ENCODE measurements at places on chromosomes 3 and 15.

- DNase-seq, result peak; percentile 84
Observed at GRCh38 chr15:64897345-64897985, 14.2 kb upstream of the ANKDD1A start.

GRCh38 chr3:108509871-108510270, 525 bp downstream of the MYH15 start:
- DNase-seq, result no peak

DNA sequence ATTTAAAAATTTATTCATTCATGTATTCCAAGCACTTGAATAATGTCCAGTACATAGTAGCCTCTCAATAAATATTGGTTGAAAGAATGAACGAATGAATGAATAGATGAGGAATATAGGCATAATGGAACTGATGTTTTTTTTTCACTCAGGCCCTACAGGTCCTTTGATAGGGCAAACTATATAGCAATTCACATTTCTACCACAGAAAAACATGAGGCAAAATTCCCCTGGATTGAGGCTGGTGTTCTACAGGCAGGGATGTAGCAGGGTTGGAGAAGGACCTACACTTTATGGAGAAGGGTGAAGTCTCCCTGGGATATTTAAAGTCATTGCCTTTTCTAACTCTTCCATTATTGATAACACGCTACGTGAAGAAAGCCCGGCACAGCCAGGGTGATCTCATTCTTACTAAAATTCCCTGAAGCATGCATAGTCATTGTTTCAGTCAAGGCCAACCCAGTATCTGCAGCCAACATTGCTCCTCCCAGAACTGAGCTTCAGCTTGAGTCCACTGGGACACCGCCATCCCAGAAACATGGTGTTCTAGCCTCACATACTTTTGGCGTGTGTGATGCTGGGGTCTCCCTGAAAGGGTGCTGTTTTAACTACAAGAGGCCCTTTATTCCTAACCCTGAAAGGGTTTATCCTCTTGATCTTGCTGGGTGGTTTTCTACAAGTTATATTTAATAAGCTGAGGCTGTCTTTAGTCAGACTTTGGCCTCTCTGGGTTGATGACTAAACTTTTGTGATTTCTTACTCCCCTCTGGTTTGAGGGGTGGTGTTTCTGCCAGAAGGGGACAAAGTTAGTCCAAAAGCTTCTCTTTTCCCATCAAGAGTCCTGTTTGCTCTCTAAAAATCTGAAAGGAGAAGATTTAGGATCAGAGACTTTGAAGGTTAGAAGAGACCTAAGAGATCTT, 25.9 kb upstream of the FBN1 start:
- peak; percentile 87 for DNase-seq

GRCh38 chr3:33541918-33542317, 101.7 kb upstream of the UBP1 start:
- DNase-seq, result no peak

DNA sequence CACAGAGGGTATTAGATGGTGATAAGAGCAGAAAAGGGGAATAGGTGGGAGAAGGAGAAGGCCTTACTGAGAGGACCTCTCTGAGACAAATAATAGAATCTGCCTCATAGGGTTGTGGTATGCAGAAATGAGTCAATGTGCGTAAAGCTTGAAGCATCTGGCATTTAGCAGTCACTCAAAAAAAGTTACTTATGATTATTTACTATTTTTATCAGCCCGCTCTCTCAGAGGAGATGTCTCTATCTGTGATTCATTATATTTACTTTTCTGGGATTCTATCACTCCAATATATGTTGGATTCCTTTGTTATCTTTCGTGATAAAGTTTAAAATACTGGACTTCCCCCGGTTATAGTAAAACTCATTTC, 4.6 kb upstream of the TM4SF1 start:
- peak; percentile 60 for DNase-seq

- DNase-seq, result peak; percentile 83
Observed at GRCh38 chr15:82952158-82953081, at the start of gene HOMER2. Gene HOMER2, minus strand, starts transcription at chr15:82952720. Its CDS starts 185 bp downstream, at chr15:82952535.

GRCh38 chr15:80730926-80731325, 35.8 kb downstream of the ABHD17C start:
- DNase-seq, result no peak

GRCh38 chr3:65356331-65357248, 668.8 kb upstream of the ADAMTS9 start:
- peak; percentile 51 for DNase-seq

GRCh38 chr15:36458411-36458810, 121.0 kb upstream of the CDIN1 start:
- no peak for DNase-seq

DNA sequence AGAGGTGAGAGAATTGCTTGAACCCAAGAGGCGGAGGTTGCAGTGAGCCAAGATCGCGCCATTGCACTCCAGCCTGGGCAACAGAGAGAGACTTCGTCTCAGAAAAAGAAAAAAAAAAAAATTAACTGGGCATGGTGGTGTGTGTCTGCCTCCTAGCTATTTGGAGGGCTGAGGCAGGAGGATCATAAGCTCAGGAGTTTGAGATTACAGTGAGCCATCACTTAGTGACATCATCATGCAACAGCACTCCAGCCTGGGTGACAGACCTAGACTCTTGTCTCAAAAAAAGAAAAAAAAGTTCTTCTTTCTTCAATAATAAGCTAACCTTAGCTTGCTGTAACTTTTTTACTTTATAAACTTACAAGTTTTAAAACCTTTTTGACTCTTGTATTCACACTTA, 99.8 kb downstream of the SLMAP start:
- no peak for DNase-seq

- DNase-seq, result no peak
Observed at GRCh38 chr15:90343302-90343790, 8.7 kb upstream of the ZNF774 start.

DNA sequence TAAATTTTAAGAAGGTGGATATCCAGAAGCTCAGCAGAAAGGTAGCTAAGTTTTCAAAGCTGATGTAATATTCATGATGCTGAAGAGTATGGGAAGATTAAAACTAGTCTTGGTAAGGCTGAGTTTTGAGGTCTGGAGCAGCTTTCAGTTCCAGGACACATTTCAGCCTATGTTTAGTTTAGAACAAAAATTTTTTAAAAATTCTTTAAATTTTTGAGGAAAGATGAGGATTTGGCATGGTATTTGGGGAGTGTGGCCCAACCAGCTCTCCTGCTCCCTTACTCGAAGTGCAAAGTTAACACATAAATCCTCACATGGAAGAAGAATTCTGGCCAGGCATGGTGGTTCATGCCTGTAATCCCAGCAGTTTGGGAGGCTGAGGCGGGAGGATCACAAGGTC, 1039.1 kb downstream of the NAALADL2 start:
- DNase-seq, result peak; percentile 18

All from AG20443 (cell line).